Upper lobe of right lung (tissue), 1 donor: ENCODE measurements at places on chromosomes 5 and 9.

DNA sequence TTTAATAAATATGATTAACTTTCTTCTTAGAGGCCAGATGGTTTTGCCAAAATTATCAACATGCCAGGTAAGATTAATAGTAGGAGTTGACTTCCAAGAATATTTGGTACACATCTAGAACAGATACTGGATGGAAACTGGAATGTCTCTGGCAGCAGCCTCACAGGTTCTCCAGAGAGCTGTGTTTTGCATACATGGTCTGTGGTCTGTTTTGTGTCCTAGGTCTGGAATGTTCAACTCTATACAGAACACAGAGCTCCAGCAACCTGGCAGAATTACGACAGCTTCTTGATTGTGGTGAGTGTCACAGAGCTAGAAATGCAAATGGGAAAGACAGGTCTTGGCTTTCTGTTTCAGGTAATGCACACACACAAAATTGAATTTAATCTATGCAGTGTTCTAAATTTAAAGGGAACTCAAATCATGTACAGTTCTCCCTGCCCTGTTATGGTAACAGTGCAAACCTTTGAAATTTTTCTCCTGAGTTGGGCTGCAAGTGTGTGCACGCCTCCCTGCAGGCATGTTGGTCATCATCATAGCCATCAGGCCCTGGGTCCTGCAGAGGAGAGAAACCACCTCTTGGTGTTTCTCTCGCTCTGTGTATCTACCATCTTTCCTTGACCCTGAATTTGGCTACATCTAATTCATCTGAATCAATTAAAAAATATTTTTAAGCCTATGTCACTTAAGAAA, 58.3 kb downstream of the PIK3R1 start:
- no peak for DNase-seq

- peak; percentile 66 for DNase-seq
These were observed 30.2 kb downstream of the GOLGA2 start for GRCh38 chr9:128245421-128246151.

DNA sequence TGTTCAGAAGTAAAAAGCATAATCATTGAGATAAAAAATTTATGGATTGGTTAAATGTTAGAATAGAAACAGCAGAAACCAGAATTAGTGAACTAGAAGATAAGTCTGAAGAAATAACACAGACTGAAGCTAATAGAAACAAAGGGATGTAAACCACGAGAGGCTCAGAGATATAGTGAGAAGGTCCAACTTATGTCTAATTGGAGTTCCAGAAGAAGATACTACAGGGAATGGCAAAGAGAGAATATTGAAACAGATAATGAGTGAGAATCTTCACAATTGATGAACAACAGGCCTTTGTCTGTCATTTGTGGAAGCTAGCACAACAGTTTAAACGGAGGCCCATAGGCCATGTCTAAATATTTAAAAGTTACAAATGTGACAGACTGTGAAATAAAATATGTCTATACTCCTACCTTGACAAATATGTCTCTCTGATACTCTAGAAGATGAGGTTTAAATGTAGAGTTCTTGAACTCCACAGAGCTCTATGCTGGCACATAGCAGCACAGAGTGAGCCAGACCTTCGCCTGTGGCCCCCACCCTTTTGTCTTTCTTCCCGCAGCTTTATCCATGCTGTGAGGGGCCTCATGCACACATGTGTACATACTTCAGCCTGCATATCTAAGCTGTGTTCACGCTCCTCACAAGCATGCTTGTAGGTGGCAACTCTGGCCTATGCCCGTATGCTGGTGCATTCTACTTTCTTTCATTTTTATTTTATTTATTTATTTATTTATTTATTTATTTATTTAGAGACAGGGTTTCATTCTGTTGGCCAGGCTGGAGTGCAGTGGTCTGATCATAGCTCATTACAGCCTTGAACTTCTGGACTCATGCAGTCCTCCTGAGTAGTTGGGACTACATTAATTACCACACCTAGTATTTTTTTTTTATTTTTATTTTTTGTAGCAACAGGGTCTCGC, 45.0 kb upstream of the ABL1 start:
- DNase-seq = no peak

- no peak for DNase-seq
These were observed 86.7 kb upstream of the TAS2R1 start for GRCh38 chr5:9716838-9717281.

GRCh38 chr5:10667431-10668057, 93.5 kb downstream of the DAP start:
- DNase-seq = no peak

- no peak for DNase-seq
These were observed 86.1 kb downstream of the DEPDC1B start for GRCh38 chr5:60613826-60614225.

- DNase-seq = no peak
These were observed 78.8 kb upstream of the TNFAIP8 start for GRCh38 chr5:119276978-119277377.

- DNase-seq = no peak
These were observed 74.3 kb downstream of the LMX1B start for GRCh38 chr9:126687930-126688461.

DNA sequence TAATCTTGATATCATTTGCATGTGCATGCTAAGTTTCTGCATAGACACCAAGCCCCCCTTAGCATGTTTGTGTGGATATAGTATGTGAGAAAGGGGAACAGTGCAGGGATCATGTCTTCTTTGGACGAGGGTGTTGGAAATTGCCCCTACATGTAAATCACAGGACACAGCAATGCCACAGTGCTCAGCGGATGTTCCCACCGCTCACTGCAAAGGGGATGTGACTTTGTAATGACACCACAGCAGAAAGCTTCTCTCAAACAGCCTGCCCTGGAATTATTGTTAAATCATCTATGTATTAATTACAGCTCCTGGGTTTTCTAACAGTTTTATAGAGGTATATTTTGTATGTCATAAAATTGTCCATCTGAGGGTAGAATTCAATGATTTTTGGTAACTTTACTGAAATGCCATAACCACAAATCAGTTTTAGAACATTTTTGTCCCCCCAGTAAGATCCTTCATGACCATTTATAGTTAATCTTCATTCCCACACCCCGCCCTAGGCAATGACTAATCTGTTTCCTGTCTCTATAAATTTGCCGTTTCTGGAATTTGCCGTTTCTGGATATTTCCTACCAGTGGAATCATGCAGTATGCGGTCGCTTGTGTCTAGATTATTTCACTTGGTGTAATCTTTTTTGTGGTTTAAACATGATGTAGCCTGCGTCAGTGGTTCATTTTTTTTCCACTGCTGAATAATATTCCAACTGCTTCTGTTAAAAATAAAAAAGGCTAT, 648.5 kb upstream of the WWC1 start:
- no peak for DNase-seq

DNA sequence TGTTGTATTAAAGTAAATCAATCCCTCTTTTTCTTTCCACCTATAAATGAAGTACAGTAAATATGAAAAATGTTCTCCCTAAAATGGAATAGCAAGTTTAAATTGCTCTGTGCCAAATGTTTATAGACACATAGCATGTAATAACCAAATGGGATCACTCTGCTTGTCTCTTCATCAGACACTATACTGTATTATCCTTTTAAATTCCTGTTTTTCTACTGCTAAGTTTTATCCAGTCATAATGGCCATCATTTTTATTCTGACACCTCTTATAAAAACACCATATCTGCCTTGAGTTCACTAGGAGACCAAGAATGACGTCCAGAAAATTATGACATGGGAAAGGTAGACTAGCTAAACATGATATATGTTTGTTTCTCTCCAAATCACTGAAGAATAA, 252.8 kb downstream of the CAAP1 start:
- no peak for DNase-seq

DNA sequence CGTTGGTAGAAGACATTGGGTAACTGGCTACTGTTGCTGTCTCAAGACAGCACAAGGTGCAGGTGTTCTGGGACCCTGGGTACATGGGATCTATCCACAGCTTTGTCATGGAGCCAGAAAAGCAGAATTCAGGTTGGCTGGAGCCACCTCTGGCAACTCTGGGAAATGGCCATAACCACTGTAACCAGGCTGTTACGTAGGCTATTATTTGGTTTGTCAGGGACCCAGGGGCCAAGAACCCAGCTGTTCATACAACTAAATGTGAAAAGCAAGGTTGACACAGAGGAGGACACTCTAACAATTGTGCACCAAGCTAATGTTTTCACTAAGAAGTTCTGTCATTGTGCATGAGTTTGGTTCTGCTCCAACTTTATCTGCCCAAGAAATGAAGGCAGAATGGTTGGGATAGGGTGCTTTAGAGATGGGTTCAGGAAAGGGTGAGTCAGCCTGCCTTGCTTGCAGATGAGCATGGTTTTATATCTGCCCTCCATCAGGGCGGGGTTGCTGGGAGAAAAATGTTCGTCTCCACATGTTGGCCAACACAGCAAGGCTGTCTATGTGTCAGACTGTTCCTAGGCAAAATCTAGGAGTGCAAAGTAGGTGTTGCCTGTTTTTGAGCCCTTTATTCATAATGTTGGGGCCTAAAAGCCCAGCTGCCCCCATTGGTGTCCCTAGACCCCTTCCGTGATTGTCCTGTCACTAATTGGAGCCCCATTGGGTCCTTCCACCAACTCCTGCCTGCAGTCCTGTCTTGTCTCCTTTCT, 131.3 kb upstream of the DAP start:
- DNase-seq = no peak

- DNase-seq = no peak
These were observed 587.3 kb downstream of the ANXA1 start for GRCh38 chr9:73738741-73739530.

GRCh38 chr5:115855959-115856358, 14.2 kb downstream of the AP3S1 start:
- DNase-seq = no peak

- DNase-seq = no peak
These were observed 74.5 kb downstream of the XRCC4 start for GRCh38 chr5:83151821-83152220.
